Activated CD8-positive, alpha-beta memory T cell treated with anti-CD3 and anti-CD28 coated beads for 4 hours (primary cell): ENCODE measurements at places on chromosomes 7 and 10.
A peak's percentile ranks its signal among the peaks of the same experiment; 100 is the strongest.

- DNase-seq = no peak
These were observed 1.9 kb upstream of the CPED1 start for GRCh38 chr7:120986650-120987049.

DNA sequence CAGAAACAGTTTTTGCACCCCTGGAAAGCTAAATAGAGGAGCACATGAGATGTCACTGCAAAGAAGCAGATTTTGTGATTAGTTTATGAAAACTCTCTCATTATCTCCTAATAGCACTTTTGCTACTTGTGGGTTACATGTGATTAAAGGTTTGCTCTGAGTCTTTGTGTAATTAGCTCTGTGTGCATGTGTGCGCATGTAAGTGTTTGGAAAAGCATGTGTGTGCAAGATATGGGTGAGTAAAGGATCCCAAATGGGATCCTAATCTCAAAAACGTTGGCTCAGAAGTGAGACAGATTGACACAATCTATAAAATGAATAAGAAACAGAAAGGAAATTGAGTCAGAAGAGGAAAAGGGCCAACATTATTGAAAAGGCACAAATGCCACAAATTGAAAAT is 104.5 kb downstream of the SKIDA1 start:
- no peak for DNase-seq

DNA sequence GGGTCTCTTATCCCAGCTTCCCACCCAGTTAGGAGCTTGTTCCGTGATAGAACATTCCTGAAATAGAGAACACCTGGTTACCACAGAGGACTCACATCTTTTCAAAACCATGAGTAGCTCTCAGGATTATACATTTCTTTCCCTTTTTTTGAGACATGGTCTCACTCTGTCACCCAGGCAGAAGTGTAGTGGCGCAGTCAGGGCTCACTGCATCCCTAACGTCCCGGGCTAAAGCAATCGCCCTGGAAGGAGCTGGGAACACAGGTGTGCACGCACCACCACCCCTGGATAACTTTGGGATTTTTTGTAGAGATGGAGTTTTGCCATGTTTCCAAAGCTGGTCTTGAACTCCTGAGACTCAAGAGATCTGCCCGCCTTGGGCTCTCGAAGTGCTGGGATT is 144.0 kb downstream of the RNF216 start:
- no peak for DNase-seq

DNA sequence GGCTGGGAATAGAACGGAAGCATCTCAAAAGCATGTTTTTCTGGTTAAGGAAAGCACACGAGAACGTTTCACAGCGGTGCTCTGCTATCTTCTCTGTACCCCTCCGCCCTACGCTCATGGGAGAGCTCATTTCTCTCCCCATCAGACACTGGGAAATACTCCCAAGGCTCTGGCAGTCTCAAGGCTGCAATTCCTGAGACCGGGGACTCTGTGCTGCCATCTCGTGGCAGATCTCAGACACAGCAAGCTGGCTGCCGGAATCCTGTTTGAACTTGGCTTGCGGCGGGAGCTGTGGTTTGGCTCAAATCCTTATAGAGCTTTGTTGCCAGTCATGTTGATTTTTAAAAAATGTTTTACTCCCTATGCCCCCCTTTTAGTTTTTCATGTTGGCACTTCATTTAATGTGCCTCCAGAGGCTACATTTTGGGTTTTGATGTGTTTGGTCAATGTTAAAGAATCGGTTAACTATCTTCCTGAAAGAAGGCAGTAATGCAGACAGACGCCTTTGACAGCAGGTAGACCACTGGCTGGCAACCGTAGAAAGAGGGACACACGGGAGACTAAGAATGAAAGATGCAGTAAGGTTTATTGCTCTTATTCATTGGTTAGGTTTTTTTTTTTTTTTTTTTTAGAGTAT is 27.6 kb downstream of the BMPER start:
- DNase-seq = peak; percentile 8

DNA sequence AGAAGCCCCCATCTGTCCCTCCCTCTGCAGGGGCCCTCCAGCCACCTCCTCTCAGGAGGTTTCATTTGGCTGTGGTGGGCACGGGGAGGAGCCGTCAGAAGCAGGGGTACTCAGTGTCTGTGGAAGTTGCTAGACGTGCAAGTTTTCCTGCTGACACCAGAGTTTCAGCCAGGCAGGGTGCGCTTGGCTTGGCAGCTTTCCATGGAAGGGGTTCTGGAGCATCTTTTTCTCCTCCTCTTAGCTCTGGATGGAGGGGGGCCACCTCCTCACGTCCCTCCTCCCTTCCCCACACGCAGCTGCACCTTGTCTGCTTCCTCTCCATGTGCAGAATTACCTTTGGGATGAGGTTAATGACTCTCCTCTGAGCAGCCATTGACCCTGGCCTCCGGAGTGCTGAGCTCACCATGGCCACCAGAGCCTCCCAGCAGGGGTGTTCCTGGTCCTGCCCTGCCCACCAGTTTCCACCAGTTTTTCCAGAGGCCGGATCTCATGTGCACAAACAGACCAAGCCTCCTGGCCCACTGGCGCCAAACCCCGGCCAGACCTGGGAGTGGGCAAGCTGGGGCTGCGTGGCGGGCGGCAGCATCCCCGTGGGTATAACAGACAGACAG is 579.8 kb upstream of the FOXK1 start:
- no peak for DNase-seq

DNA sequence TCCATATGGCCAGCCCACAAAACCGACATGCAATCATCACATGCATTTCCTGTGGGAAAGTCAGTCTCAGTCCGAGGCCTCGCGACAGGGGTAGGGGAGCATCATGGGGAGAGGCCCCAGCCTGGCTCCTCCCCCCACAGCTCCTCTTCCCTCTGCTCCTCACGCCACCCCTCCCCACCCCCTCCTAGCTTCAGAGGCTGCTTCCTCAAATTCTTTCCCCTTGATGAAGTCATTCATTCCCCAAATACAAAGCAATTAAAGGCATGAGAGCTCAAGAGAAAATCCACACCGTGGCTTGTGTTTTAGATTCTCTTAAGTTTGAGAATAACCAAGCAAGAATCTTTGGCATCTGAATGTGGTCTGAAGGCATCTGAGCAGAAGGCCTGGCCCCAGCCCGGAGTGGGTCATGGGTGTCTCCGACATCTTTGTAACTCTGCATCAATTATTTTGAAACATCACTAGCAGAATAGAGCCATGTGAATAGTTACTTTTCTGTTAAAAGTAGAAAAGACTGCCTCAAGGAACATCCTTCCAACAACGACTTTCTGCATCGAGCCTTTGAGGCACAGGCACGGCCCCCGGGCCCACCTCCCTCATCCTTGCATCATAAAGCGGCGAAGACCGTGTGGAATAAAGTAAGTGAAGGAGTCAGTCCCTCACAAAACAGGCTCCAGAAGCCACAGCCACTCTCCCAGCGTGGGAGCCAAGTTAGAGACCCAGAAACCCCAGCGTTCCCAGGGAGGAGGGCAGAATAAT is 90.9 kb downstream of the DIP2C start:
- no peak for DNase-seq

DNA sequence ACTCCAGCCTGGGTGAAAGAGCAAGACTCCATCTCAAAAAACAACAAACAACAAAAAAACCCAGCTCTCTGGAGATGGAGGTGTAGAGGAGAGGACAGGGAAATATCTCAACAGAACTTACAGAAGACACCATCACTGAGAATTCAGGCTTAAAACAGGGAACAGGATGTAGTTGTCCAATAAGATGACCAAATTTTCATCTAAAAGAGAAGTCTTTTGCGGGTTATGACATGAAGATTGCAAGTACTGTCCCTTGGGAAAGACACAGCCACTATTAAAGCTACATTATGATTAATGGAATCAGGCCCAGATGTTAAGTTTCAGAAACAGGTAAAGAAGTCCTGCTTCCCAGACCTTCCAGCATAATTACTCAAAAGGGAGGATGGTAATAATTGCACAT is 235.2 kb upstream of the NRP1 start:
- DNase-seq = no peak

DNA sequence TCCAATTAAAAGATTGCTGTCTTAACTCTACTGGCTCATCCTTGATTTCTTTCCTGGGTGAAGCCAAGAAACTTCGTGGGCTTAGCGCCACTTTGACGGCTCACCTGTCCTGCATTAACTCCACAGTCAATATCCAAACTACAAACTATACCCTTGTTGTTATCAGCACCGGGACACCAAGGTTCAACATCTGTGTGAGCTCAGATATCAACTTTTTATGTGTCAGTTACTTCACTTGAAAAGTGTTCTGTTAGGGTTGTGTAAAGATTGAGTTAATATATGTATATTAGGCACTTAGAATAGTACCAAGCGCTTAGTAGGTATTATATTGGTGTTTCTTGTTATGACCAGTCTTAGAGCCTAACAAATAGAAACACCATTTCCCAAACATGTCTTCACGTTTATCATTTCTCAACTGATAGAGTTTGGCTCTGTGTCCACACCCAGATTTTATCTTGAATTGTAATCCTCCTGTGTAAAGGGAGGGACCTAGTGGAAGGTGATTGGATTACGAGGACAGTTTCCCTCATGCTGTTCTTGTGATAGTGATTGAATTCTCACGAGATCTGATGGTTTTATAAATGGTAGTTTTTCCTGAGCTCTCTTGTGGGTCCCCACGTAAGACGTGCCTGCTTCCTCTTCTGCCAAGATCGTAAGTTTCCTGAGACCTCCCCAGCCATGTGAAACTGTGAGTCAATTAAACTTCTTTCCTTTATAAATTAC is 19.0 kb upstream of the ST8SIA6 start:
- no peak for DNase-seq

DNA sequence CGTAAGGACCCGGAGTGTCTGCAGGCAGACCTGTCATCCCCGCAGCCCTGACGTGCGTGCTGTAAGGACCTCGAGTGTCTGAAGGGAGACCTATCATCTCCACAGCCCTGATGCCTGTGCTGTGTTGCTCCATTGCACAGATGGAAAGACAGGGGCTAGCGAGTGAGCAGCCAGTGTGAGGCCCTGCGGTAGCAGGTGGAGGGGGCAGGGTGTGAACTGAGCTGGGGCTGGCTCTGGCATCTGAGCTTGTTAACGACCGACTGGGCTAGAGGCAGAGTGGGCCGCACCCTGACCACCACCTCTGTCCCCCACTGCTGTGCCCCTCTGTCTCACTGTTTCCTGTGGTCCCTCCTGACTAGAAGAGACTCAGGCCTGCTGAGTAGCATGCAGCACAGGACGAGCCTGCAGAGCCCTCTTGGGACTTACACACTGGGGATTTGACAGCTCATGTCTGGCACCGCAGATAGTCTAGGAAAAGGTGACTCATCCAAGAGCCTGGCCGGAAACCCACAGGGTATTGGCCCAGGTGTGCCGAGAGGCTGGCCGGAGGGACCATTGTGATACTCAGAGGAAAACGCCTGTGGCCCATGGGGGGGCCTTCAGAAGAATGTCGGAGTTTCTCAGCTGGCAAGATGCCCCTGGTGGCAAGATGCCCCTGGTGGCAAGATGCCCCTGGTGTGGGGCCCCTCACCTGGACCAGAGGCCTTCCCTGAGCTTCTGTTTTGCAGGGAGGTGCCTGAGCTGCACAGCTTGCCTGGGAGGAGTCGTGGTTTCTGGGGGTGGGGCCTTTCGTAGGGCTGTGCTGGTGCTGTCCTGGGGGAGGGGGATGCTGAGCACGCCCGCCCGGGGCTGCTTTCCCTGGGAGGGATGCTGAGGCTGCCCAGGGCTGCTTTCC is 34.3 kb downstream of the INPP5A start:
- no peak for DNase-seq

GRCh38 chr7:7201578-7202374 is 19.4 kb downstream of the C1GALT1 start:
- no peak for DNase-seq

- no peak for DNase-seq
These were observed 55.2 kb upstream of the DDC start for GRCh38 chr7:50620433-50620832.

- no peak for DNase-seq
These were observed 1171.7 kb upstream of the LRRTM3 start for GRCh38 chr10:65754112-65754511.

DNA sequence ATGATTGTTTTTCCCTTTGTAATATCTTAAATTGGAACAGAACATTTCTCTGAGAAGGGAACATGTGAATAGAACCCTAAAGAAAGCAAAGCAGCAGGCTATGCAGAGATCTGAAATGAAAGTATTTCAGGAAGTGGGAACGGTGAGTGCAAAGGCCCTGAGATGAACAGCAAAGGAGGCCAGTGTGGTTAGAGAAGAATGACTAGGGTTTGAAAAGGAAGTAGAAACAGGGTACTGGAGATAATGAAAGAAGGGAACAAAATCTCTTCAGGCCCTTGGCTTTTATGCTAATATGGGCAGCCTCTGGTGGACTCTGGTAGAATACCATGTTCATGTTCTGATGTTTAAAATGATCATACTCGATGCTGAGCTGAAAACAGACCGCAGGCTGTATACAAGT is 22.2 kb downstream of the ARHGAP21 start:
- no peak for DNase-seq

- DNase-seq = no peak
These were observed 10.6 kb downstream of the CLEC2L start for GRCh38 chr7:139534096-139534495.

GRCh38 chr7:90626013-90626412 is 29.9 kb downstream of the CDK14 start:
- DNase-seq = no peak

DNA sequence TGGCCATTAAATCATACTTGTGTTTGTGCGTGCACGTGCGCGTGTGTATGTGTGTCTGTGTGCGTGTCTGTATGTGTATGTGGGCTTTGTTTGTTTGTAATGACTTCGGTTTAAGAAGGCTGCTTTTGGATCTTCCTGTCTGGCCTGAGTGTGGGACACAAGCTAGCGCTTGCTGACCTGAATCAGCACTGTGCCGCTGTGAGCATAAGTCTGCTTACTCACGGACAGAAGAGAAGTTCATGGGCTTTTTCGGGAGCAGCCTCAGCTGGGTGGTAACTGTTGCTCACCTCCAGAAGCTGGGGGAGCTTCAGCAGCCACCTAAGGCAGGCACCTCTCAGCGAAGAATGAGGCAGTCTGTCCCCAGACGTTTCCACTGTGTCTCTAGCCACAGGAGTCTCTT is 56.1 kb upstream of the TRUB1 start:
- DNase-seq = no peak

- no peak for DNase-seq
These were observed 3.0 kb downstream of the KMT2E start for GRCh38 chr7:105016709-105017656.

DNA sequence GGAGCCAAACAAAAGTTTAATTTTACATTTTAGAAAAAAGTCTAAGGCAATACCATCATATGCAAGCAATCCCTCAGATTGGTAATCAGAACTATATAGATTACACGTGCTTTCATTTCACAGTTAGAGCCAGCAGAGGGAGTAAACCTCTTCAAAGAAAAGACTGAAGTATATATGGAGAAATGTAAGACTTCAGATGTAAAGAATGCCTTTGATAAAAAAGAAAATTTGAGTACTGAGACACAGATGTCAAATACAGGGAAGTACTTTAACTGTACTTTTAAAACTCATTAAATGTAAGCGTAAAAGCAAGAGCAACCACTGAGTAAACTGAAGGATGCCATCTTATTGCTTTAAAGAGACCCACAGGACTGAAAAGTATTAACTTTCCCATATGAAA is 101.4 kb upstream of the FAM133B start:
- no peak for DNase-seq

GRCh38 chr7:93894426-93894825 is 3.9 kb upstream of the TFPI2 start:
- no peak for DNase-seq

GRCh38 chr7:47028284-47028683 is 553.6 kb downstream of the TNS3 start:
- no peak for DNase-seq
